Peyer's patch (tissue), 4 donors: ENCODE measurements at places on chromosomes 5 and 9. TPM values are rescaled to one million over a fixed set of nuclear protein-coding genes. Genes with fewer than 3 reads are reported as not detected.

The SLC36A1 gene
- total RNA-seq = 171 TPM

The PCAT7 gene
- not detected for total RNA-seq

The BOD1 gene
- total RNA-seq = 30.3 TPM

The ITGA2 gene
- 5.0 TPM for total RNA-seq

The ZNF658 gene
- total RNA-seq = not detected

The PCDHB14 gene
- 0.54 TPM for total RNA-seq

GRCh38 chr9:108550106-108550505 lies 305.7 kb downstream of the ACTL7B start:
- no peak for DNase-seq

- DNase-seq = no peak
Observed at GRCh38 chr9:137220317-137221094, 1.5 kb downstream of the RNF208 start.

DNA sequence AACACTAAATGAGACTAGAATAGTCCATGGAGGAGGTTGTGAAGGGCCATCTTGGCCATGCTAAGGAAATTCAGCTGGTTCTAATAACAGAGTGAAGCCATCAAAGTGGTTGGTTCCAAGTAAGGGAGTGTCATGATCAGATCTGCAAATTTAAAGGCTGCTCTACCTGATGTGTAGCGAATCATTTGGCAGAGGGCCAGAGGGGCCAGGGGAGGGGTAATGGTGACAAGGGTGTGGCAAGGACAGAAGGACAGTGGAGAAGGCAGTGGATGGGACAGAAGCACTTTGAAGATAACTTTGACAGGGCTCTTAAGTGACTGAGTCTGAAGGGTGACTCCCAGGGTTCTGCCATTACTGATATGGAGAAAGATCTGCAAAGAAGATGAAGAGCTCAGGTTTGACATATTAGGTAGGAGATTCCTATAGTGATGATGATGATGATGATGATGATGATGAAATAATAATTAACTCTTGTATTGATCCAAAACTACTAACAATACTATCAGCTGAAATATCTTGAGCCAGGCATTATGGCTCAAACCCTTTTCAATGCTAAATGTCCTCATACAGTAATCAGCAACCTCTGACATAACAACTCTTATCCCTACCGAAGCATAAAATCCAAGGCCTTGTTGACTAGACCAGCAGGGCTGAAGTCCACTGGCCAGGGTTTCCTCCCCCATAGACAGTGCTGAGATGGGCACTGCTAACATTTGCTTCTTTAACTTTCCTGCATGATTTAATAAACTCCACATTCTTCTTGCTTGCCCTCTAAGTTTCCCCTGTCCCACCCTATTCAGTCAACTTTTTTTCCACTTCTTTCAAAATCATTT lies 20.0 kb downstream of the KIAA1191 start:
- no peak for DNase-seq

DNA sequence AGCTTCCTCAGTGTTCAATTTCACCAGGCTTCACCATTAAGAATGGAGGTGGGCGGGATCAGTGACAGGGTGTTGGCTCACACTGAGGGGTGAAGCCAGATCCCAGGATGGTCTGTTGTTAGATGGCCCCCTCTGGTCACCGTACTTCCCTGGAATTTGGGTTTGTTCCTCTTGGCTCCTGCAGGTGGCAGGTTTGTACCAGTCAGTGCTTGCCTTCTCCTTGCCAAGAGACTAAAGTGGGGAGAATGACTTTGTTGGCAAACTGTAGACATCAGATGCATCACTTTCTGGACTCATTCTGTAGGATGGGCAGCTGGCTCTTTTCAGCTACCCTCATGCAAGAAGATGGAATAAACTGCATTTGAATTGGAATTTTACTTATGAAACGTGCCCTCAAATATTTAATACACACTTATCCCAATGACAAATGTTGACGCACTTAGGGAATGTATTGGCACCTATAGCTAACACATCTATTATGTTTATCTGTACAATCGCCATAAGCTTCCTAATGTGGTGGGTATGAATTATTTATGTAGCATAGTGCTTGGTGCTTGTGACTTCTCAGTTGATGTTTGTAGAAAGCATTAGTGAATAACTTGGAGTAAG lies 31.4 kb upstream of the ANKRD55 start:
- no peak for DNase-seq

GRCh38 chr9:3848445-3849114 lies 322.8 kb upstream of the RFX3 start:
- DNase-seq = no peak

- no peak for DNase-seq
Observed at GRCh38 chr5:98940581-98940980, 11.8 kb upstream of the CHD1 start.

- no peak for DNase-seq
Observed at GRCh38 chr5:170681013-170681433, 102.5 kb upstream of the GABRP start.

- DNase-seq = no peak
Observed at GRCh38 chr5:111509119-111509518, 3.2 kb downstream of the STARD4 start.

- DNase-seq = no peak
Observed at GRCh38 chr9:137752426-137752825, 125.2 kb upstream of the CACNA1B start.

- DNase-seq = no peak
Observed at GRCh38 chr9:22773501-22774220, 327.0 kb downstream of the DMRTA1 start.

GRCh38 chr5:168822745-168823281 lies 243.6 kb upstream of the PANK3 start:
- DNase-seq = no peak

GRCh38 chr9:137366445-137366810 lies 56.5 kb downstream of the EXD3 start:
- DNase-seq = no peak
